ENCODE measurements at places on chromosomes 2 and 18.

DNA sequence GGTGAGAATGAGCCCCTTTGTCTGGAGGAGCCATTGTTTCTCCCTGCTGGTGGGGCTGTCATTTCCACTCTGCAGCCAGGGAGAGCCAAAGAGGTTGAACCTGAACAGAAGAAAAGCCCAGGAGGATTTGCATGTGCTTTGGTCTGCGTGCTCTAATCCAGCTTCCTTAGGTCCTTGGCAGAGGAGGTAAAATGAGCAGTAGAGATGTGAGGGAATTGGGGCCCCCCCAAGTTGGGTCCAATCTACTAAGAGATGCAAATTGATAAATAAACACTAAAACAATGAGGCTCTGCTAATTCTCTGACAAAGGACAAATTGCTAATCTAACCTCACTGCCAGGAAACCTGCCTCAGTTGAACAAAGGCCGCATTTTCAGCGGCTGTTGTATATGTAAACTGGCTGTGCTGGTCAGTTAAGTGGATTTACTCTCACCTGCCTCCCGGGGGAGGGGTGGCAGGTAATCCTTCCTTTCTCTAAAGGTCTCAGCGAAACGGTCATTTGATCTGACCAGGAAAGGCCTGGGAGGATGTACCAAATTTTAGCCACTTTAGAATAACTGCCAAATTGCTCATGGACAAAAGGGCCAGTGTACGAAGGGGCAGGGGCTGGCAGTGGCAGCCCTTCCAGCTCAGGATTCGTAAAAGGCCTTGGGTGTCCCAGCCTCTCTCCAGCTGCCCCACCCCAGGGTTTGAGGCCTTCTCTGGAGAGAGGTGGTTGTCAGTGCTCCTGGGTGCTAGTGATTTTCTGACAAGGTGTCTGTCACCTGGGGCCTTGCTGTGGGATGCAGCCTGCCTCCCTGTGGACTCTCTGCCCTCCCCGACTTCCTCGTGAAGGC is 193.6 kb downstream of the MIB1 start:
- DNase-seq, result no peak

- peak; percentile 16 for DNase-seq
These were observed 60.0 kb downstream of the ZEB2 start for GRCh38 chr2:144459937-144460336.

DNA sequence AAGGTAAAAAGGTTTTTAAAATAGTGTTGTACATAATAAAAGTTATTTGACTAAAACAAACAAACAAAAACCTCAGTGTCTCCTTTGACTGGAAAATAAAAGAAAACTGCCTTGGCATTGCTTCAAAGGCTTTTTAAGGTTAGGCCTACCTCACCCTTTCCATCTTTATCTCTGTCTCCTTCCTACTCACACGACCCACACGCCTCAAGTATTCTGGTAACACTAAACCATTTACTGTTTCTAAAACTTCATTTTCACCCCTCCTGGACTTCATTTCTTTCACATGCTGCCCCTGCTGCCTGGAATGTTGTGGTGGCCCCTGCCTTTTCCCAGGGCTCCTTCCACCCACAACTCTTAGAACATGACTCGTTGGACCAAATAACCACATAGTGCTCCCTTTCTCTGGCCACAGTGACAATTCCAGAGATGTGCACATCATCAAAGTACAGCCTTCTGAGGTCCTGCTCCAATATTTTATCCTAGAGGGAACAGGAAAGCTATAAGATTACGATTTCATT is 54.0 kb downstream of the ERBB4 start:
- DNase-seq, result no peak

DNA sequence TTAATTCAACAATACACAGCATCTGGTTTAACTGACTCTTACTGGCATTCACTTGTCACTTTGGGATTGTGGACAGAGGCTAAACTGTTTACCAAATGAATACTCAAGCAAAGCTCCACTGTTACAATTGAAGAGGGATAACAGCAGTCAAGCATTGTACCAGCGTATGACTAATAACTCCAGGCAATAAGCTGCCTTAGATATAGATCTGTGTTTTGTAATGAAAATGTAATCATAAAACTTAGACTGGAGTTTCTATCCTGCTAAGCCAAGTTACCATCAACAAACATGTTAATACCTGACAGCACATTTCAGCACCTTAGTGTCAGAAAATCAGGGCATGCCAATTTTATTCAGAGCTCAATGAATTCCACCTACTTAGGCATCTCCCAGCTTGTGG is 889.5 kb downstream of the EPHA4 start:
- no peak for DNase-seq

GRCh38 chr2:149021761-149022160 is 16.7 kb upstream of the LYPD6B start:
- DNase-seq, result no peak

GRCh38 chr2:231612109-231612455 is 19.4 kb downstream of the TEX44 start:
- DNase-seq, result no peak
